ENCODE measurements at places on chromosomes 13 and 19. TPM values are rescaled to one million over a fixed set of nuclear protein-coding genes. Genes with fewer than 3 reads are reported as not detected.

The SIGLEC10 gene
- total RNA-seq = 6.6 TPM

- no peak for DNase-seq
These were observed 499.8 kb downstream of the GPC6 start for GRCh38 chr13:93726173-93726957.

DNA sequence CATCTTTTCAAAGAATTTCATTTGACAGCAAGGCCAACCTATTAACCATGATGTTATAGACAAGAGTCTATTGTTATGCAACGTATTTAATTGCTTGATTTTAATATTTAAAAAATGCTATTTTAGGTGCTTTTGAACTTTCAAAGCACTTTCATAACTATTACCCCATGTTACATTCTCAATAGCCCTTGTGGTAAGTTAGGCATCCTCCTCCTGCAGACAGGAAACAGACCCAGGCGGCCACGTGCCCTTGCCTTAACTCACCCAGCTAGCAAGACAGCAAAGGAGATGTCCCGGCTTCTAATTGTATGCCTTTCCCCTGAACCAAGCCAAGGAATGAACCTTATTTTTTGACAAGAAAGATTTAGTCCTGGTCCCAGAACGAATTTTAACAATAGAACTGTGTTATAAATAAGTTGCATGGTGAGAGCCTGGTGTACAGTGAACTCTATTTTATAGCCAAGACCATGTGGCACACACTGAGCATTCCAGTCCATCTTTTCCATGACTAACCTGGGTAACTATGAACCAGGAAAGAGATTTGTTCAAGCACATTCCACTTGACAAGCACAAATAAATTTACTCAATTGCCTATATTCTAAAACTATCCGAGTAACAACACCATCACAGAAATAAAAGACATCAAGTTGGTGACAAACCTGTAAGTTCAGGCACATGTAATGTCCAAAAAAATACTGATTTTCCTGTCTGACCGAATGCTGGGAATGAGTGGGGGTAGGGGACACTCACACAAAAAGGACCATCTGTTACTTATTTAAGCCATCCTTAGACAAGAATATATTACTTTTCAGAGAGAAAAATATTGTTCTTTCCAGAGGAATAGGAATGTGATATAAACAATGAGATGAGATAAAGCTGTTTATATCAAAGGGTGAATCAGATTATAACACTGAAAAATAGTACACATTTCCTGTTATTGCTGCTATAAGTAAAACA, 163.0 kb downstream of the EFNB2 start:
- DNase-seq = no peak

The LIM2 gene
- total RNA-seq = 10.3 TPM

DNA sequence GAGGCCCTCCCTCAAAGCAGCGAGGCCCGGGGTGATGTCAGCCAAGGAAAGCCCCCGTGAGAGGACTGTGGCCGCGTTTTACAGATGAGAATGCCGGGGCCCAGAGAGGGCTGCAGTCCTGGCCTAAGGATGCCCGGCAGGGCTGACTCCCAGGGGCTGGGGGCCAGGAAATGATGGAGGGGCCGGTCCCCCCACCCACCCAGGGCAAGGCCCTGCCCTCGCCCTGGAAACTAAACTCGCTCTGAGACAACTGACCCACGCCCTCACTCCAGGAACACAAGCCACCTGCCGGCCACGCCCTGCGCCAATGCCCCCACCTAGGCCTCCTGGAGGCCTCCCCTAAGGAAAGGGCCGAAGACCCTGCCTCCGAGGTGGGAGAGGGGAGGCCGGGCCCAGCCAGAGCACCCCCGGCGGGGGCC, 7.2 kb downstream of the ZBTB7A start:
- DNase-seq = no peak

GRCh38 chr19:36528921-36529518, 949 bp upstream of the ZNF260 start:
- DNase-seq = peak; percentile 68

The LRRC8E gene
- total RNA-seq = not detected

DNA sequence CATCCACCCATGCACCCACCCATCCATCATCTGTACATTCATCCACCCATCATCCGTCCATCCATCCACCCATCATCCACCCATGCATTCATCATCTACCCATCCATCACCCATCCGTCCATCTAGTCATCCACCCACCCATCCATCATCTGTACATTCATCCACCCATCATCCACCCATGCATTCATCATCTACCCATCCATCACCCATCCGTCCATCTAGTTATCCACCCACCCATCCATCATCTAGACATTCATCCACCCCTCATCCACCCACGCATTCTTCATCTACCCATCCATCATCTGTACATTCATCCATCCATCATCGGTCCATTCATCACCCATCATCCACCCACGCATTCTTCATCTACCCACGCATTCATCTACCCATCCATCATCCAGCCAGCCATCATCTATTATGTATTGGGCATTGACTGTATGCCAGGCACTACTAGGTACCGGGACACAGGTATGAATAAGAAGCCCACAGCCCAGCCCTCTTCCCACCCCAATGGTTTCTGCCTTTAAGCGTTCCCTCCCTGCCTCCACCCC, 16.7 kb upstream of the GALP start:
- DNase-seq = no peak

The CPB2 gene
- not detected for total RNA-seq

DNA sequence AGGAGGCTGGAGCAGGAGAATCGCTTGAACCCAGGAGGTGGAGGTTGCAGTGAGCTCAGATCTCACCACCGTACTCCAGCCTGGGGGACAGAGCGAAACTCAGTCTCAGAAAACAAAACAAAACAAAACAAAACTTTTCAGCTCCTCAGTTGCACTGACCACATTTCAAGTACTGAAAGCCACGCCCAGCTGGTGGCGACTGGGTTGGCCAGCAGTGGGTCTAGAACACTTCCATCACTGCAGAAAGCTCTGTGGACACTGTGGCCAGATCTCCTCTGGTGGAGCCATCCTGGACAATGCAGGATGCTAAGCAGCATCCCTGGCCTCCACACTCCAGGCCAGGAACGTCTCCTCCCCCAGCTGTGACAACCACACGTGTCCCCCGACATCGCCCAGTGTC, 21.1 kb downstream of the TLE2 start:
- DNase-seq = no peak

GRCh38 chr13:67017276-67017675, 212.9 kb downstream of the PCDH9 start:
- DNase-seq = no peak

DNA sequence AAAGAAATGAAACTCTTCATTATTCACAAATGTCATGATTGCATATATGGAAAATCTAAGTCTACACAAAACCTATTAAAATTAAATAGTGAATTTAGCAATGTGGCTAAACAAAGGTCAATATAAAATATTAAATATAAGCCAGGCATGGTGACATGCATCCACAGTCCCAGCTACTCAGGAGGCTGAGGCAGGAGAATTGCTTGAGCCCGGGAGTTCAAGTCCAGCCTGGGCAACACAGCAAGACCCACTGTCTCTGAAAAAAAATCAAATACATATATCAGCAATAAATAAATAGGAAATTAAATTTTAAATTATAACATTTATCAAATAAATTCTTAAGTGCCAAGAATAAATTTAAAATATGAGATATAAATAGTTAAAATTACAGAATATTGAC, 11.9 kb downstream of the PSMC4 start:
- no peak for DNase-seq

- no peak for DNase-seq
These were observed 758.3 kb upstream of the PCDH20 start for GRCh38 chr13:62173958-62174357.

GRCh38 chr19:18591735-18592385, 3.3 kb downstream of the REX1BD start:
- no peak for DNase-seq

DNA sequence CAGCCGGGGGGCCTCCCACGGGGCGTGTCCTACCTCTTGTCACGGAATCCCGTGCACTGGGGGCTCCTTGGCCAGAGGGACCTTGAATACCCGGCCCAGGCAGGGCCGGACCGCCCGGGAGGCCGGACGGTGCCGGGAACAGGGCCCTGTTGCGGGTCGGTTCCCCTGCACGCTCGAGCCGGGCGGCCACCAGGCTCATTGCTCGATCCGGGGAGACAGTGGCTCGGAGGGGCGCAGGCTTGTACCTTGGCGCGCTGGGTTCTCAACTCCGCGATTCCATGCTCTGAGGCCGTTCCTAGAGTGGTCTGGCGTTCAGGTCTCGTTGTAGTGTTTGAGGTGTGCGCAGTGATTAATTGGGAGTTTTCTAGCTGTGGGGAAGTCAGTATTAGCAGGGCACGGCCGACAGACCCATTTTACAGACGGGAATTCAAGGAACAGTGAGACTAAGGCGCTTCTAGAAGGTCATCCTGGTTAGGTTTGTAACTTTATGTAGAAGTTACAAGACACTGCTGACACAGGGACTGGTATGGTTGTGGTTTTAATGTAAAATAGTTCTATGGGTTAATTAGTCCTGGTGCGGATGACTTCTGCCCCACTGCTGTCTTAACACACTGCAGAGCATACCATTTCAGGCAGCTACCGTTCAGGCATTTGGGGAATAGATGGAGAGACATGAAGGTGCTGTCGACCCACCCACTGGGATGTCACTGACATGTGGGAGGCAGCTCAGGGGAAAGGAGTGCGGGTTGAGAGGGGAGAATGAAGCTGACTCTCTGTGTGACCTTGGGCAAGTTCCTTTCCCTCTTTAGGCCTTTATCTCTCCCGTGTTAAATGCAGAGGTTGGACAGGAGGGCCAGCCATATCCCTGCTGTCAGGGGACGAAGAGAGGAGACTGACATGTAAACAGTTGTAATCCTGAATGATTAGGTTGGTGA, 592 bp downstream of the CLPTM1 start:
- no peak for DNase-seq

- DNase-seq = peak; percentile 46
These were observed 18.9 kb upstream of the FOSB start for GRCh38 chr19:45448887-45449299.

- no peak for DNase-seq
These were observed 73.3 kb downstream of the ALOX5AP start for GRCh38 chr13:30808600-30808999.

GRCh38 chr13:77831866-77832265, 86.8 kb downstream of the EDNRB start:
- DNase-seq = no peak

The WDR88 gene
- not detected for total RNA-seq

DNA sequence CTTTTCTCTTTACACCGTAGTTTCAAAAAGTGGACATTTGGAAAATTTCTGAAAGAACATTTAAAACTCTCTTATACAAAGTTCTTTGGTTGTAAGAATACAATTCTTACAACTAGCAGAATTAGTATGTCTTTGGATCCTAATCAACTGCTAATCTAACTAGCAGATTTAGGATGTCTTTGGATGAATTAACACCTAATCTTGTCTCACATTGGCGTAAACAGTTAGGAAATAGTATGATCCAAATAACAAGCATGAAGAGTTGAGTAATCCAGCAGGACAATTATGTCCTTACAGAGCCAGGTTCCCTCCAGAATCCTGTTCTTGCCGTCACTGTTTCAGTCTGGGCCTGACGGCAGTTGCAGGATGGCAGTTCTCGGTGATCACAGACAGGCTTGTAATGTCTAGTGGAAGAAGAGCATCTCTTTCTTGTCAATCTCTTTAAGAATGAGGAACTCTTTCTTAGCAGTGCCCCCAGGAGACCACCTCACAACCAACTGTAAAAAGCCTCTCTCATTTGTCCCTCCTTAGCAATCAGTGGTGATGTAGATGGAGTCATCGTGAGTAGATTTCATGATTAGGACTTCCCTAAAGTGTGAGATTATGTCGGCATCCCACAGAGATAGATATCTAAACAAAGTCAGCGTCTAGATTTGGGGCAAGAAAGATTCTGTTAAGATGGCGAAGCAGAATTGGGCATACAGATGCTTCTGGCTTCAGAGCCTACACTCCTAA, 5.7 kb upstream of the TNFSF13B start:
- DNase-seq = no peak

DNA sequence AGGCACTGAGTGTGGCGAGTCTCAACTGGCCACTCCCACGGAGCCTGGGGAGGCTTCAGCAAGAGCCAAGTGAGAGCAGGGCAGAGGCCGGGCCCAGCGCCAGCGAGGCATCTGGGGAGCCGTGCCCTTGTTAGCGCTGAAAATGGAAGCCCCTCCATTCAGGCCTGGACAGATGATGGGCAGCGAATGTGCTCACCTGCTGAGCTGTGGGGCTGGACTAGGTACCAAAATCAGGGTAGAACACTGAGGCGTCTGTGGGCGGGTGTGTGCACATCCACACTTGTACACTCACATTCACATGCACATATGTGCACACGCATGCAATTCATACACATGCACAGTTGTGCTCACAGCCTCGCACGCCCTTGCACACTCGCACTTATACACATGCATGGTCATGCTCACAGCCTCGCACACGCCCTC, 20.7 kb downstream of the NAXD start:
- no peak for DNase-seq

The ZNF222 gene
- 5.7 TPM for total RNA-seq

GRCh38 chr19:38690832-38691231, 43.4 kb downstream of the ACTN4 start:
- no peak for DNase-seq

DNA sequence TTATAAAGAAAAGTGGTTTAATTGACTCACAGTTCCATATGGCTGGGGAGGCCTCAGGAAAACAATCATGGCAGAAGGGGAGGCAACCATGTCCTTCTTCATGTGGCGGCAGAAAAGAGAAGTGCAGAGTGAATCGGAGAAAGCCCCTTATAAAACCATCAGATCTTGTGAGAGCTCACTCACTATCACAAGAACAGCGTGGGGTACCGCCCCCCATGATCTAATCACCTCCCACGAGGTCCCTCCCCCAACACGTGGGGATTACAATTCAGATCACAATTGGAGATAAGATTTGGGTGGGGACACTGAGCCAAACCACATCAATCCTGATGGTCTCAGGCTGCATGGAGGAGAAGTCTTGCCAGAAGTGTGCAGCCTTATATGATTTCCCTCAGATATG, 26.0 kb downstream of the TM9SF2 start:
- DNase-seq = no peak

The GPC5 gene
- total RNA-seq = not detected

- DNase-seq = no peak
These were observed 259.9 kb downstream of the FOXO1 start for GRCh38 chr13:40406405-40407120.

DNA sequence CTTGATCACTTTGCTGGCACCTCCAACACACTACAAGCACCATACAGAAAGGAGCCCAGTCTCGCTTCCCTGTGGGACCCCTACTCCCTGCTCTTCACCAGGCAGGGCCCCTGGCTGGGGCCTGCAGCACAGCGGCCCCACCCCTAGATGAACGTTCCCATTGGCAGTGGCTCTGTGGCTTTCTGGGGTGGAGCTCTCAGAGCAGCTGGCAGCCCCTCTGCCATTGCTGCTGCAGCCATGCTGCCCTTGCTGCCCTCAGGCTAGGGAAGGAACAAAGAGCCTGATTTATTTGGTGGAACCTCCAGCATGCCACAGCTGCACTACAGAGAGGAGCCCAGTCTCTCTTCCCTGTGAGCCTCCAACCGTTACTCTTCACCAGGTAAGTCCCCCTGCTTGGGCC, 5.8 kb downstream of the SIGLEC6 start:
- DNase-seq = no peak

GRCh38 chr19:35267353-35267817, 1.4 kb upstream of the USF2 start:
- peak; percentile 54 for DNase-seq
